ENCODE measurements at places on chromosomes 12 and 14. TPM values are rescaled to one million over a fixed set of nuclear protein-coding genes. Genes with fewer than 3 reads are reported as not detected.
A peak's percentile ranks its signal among the peaks of the same experiment; 100 is the strongest.

SERPINA9 gene
- not detected for total RNA-seq

KLRC2 gene
- total RNA-seq = not detected

BTBD7 gene
- total RNA-seq = 20.6 TPM

NUP37 gene
- total RNA-seq = 81.5 TPM

RIN3 gene
- total RNA-seq = 34.7 TPM

TAS2R50 gene
- total RNA-seq = 1.7 TPM

RAB3IP gene
- total RNA-seq = 29.8 TPM

OR6C2 gene
- total RNA-seq = not detected

MYH7 gene
- total RNA-seq = 0.05 TPM

CREBL2 gene
- total RNA-seq = 17.9 TPM

SERPINA3 gene
- total RNA-seq = not detected

- H3K4me3 ChIP-seq = no peak overlapping the region
- no peak overlapping the region for H3K27ac ChIP-seq
- H3K4me1 ChIP-seq = no peaks in the 10 kb centered on the region
- DNase-seq = no peak
Observed at GRCh38 chr14:61927520-61927919, 165.3 kb downstream of the SNAPC1 start.

DNA sequence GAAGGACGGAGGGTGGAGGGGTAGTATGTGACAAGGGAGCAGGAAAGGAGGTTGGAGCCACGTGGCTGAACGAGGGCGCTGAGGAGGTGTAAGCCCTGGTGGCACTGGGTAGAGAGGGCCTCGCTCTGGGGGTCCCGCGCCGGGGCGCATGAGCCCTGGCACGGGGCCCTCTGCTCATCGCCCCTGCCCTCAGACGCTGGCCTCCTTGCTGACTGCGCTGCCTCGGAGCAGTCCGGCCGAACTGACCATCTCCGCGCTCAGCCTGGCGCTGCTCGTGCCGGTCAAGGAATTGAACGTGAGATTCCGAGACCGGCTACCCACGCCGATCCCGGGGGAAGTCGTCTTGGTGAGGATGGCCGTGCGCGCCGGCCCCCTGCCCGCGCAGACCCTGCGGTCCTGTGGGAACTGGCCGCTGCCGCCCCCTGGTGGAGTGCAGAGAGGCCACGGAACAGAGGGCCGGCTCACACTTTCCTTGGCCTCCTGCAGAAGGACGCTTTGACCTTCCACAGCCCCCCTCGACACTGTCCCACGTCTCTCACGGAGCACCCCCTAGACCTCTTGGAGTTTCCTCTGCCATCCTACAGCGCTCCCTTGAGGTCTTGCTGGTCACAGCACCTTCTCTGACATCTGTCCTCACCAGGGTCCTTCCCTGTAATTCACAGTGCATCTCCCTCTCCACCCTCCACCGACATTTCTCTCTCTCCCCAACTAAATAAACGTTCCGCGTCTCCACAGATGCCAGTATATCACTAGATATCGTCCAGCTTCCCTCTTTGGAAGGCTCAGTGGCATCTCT is 10.5 kb downstream of the ARHGEF25 start:
- peak; percentile 48 for DNase-seq
- no peaks in the 10 kb centered on the region for H3K36me3 ChIP-seq
- H3K4me3 ChIP-seq = peak overlapping the region; percentile 80
- H3K27ac ChIP-seq = no peak overlapping the region
- peaks cover 23% of the 10 kb centered on the region for H3K4me1 ChIP-seq
- H3K27me3 ChIP-seq = peaks cover 91% of the 10 kb centered on the region

DNA sequence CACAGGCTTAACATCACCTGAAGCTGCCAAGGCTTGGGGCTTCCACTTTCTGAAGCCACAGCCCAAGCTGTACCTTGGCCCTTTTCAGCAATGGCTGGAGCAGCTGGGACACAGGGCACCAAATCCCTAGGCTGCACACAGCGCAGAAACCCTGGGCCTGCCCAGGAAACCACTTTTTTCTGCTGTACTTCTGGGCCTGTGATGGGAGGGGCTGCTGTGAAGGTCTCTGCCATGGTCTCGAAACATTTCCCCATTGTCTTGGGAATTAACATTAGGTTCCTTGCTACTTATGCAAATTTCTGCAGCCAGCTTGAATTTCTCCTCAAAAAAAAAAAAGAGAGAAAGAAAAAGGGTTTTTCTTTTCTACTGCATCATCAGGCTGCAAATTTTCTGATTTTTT is 219.1 kb downstream of the RPL10L start:
- no peak for DNase-seq
- no peak overlapping the region for H3K4me3 ChIP-seq
- H3K36me3 ChIP-seq = no peaks in the 10 kb centered on the region
- no peak overlapping the region for H3K27ac ChIP-seq

GRCh38 chr14:105491366-105491973 is 424 bp downstream of the TEDC1 start:
- peaks cover 8% of the 10 kb centered on the region for H3K4me1 ChIP-seq
- H3K36me3 ChIP-seq = no peaks in the 10 kb centered on the region
- peak overlapping the region; percentile 87 for H3K4me3 ChIP-seq
- H3K27me3 ChIP-seq = no peaks in the 10 kb centered on the region
- peak; percentile 84 for DNase-seq

DNA sequence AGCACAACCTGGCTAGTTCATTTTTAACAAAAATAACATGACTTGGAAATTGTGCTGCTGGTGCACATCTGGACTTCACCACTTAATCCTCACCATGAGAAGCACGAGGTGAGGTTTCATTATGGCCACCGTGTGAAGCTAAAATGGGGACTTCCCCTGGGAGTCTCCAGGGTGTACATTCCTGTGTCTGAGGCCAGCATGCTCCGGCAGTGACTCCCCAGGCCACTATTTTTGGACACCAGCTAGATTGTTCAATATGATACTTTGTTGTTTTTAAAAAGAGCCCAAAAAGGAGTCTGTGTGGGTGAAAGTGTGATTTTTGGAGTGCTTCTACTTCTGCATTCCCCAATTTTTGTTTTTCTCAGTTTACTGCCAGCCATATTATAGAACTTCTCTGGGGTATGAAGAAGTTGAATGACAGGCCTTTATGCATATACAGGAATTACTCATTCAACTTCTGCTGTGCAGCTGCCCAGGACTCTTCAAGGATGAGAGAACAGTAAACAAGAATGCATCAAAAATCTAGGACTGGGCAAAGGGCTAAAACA is 16.9 kb upstream of the AICDA start:
- no peak overlapping the region for H3K4me3 ChIP-seq
- H3K27ac ChIP-seq = no peak overlapping the region
- H3K36me3 ChIP-seq = peaks cover 2% of the 10 kb centered on the region
- peaks cover 38% of the 10 kb centered on the region for H3K27me3 ChIP-seq
- DNase-seq = no peak

- H3K4me1 ChIP-seq = peaks cover 80% of the 10 kb centered on the region
- DNase-seq = no peak
- H3K27ac ChIP-seq = peak overlapping the region; percentile 83
- no peaks in the 10 kb centered on the region for H3K27me3 ChIP-seq
Observed at GRCh38 chr14:61438860-61439765, 117.7 kb downstream of the PRKCH start.

- peaks cover 17% of the 10 kb centered on the region for H3K36me3 ChIP-seq
- no peak overlapping the region for H3K27ac ChIP-seq
- H3K4me3 ChIP-seq = no peak overlapping the region
- peaks cover 30% of the 10 kb centered on the region for H3K4me1 ChIP-seq
Observed at GRCh38 chr12:76450690-76451089, 102.5 kb upstream of the BBS10 start.

DNA sequence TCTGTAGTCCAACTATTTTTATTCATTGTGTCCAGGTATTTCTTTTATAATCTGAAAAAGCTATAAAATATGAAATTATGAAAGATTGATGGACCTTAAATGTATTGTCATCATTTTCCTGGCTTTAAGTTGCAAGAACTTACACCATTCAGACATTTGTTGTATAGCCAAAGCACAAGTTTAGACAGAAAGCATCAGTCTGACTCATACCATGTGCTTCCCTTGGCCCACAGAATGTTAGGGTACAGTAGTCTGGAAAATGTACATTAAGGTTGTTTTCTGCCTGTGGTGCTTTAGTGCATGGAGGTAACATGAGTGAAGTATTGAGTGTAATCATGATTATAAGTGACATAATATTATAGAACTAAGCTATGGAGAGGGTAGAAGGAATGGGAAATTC is 1002.5 kb downstream of the BCL11B start:
- H3K4me1 ChIP-seq = no peaks in the 10 kb centered on the region
- H3K27ac ChIP-seq = no peak overlapping the region
- DNase-seq = no peak
- peaks cover 3% of the 10 kb centered on the region for H3K36me3 ChIP-seq
- no peak overlapping the region for H3K4me3 ChIP-seq

GRCh38 chr14:39246618-39247017 is 12.9 kb downstream of the MIA2 start:
- H3K36me3 ChIP-seq = peaks cover 2% of the 10 kb centered on the region
- H3K4me1 ChIP-seq = no peaks in the 10 kb centered on the region
- H3K27me3 ChIP-seq = peaks cover 9% of the 10 kb centered on the region
- no peak overlapping the region for H3K4me3 ChIP-seq
- H3K27ac ChIP-seq = no peak overlapping the region
- no peak for DNase-seq

DNA sequence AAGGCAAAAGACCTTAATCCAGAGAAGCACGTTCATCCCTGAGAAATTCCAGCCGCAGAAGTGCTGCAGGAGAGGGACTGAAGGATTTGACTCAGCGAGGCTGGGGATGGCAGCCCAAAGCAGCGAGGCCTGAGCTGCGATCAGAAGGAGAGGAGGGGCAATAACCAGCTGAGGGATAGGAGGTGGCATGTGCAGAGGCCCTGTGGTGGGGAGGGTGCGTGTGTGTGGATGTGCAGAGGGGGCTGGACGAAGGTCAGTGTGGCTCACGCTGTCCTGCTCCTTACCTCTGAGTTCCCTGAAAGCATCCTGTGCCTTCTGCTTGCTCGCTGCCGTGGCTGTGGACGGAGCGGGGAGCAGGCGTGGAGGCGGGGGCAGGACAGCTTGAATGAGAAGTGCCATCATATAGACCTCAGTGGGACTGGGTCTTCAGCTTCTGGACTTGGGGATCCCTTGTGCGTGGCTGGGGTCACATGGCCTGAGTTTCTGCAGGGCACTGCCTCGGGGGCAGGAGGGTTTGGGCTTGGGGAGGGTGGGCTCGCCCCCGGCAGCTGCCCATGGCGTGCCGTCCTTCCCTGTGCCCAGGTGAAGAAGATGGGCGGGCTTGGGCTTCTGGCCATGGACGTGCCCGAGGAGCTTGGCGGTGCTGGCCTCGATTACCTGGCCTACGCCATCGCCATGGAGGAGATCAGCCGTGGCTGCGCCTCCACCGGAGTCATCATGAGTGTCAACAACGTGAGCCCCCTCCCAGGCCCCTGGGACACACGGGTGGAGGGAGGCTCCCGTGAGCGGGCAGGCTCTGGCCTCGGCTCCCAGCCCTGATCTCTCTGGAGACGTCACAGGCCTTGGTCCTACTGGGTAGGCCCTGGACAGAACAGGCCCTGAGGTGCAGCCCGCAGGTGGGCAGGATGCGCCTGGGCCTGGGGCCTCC is 11.0 kb downstream of the ACADS start:
- DNase-seq = no peak
- no peaks in the 10 kb centered on the region for H3K4me1 ChIP-seq
- H3K36me3 ChIP-seq = peaks cover 5% of the 10 kb centered on the region
- H3K27me3 ChIP-seq = no peaks in the 10 kb centered on the region
- peak overlapping the region; percentile 6 for H3K27ac ChIP-seq
- no peak overlapping the region for H3K4me3 ChIP-seq

GRCh38 chr14:106051796-106052195 is 525.4 kb downstream of the TMEM121 start:
- H3K27ac ChIP-seq = no peak overlapping the region
- H3K4me3 ChIP-seq = no peak overlapping the region
- DNase-seq = no peak

GRCh38 chr12:94702696-94703095 is 52.3 kb upstream of the TMCC3 start:
- H3K4me3 ChIP-seq = no peak overlapping the region
- no peak overlapping the region for H3K27ac ChIP-seq
- no peaks in the 10 kb centered on the region for H3K36me3 ChIP-seq
- DNase-seq = no peak

- DNase-seq = no peak
- H3K27ac ChIP-seq = no peak overlapping the region
- no peak overlapping the region for H3K4me3 ChIP-seq
Observed at GRCh38 chr14:83734431-83734830, 1795.5 kb upstream of the FLRT2 start.

GRCh38 chr14:97021001-97021400 is 223.8 kb downstream of the VRK1 start:
- no peak for DNase-seq
- H3K36me3 ChIP-seq = no peaks in the 10 kb centered on the region
- H3K4me3 ChIP-seq = no peak overlapping the region
- no peaks in the 10 kb centered on the region for H3K4me1 ChIP-seq
- H3K27ac ChIP-seq = no peak overlapping the region

- H3K4me1 ChIP-seq = no peaks in the 10 kb centered on the region
- H3K4me3 ChIP-seq = no peak overlapping the region
- no peak for DNase-seq
Observed at GRCh38 chr14:59631237-59631636, 54.6 kb upstream of the CCDC175 start.

DNA sequence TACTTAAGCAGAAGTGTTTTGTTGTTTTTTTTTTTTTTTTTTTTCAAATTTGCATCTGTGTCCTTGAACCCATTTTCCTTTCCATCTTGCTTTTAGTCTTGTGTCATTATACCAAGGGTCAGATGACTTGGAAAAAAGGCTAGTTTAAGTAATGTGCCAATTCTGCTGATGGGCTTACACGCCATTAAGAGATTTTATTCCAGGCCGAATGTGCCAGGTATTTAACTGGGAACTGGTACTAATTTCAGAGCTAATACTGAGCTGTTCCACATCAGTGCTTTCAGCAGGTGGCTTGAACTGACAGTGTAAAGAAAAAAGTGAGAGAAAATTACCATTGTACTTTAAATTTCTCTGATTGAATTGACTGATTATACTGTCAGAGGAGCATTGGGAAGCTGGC is 224.9 kb downstream of the NPAS3 start:
- H3K36me3 ChIP-seq = no peaks in the 10 kb centered on the region
- H3K4me1 ChIP-seq = no peaks in the 10 kb centered on the region
- H3K27me3 ChIP-seq = no peaks in the 10 kb centered on the region

DNA sequence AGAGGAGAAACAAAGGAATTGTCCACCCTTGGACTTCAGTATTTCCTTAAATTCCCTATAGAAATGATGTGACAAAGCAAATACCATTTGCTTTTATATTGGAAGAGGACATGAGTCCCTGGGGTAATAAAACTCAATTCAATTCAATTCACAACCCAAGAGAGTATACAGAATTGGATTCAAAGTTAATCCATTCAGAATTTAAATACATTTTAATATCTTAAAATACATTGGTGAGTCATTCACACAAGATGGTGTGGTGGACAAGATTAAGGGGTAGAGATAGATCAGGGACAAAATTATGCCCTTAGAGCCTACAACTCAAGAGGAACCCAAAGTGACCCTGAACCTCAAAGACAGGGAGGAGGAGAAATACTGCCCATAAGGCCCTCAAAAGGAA is 495.0 kb upstream of the TMPO start:
- H3K27ac ChIP-seq = no peak overlapping the region
- H3K4me1 ChIP-seq = no peaks in the 10 kb centered on the region
- H3K36me3 ChIP-seq = no peaks in the 10 kb centered on the region
- no peak for DNase-seq
